ENCODE measurements at places on chromosomes 11 and 22. TPM values are rescaled to one million over a fixed set of nuclear protein-coding genes. Genes with fewer than 3 reads are reported as not detected.

SERHL2 gene
- 1.3 TPM for total RNA-seq

CCDC188 gene
- 6.9 TPM for total RNA-seq

MAPK11 gene
- total RNA-seq: 10.8 TPM

PAMR1 gene
- 0.65 TPM for total RNA-seq

LSP1 gene
- total RNA-seq: not detected

CABP4 gene
- 1.1 TPM for total RNA-seq

NELL1 gene
- total RNA-seq: not detected

FGF3 gene
- not detected for total RNA-seq

CNGA4 gene
- total RNA-seq: 0.07 TPM

PRRG4 gene
- total RNA-seq: 0.43 TPM

All from thoracic aorta endothelial cell (primary cell).